ENCODE measurements at places on chromosomes 12 and 14.
A peak's percentile ranks its signal among the peaks of the same experiment; 100 is the strongest.

DNA sequence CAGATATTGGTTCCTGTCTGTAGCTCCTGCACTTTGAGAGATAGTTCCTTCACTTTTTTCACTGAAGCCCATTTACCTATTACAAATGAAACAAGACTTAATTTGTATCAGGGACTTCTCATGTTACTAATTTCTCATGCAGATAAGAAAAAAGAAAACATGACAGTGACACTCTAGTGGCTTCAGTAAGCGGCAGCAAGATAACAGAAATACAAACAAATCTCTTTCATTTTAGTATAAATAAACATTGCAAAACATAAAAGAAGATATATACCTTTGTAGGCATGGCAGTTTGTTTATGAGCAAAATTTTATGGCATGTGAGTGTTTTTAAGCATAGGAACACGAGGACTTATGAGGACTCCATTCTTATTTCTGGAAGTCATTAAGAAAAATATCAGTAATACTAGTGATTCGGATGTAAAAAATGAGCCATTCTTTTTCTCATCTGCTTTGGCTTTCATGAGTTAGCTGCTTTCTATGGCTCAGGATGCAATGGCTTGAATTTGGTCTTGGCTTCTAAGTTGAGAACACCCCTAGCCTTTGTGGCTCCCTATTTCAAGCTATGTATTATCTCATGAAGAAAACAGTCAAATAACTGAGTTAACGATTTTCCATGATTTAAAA, 310.1 kb upstream of the RGS6 start:
- peak; percentile 52 for DNase-seq

- peak; percentile 69 for DNase-seq
Observed at GRCh38 chr12:114476159-114476558, 70.2 kb upstream of the TBX5 start.

GRCh38 chr12:95218150-95219133, 835 bp downstream of the VEZT start:
- peak; percentile 79 for DNase-seq

GRCh38 chr14:80584744-80585505, 356.6 kb downstream of the CEP128 start:
- DNase-seq: peak; percentile 13

DNA sequence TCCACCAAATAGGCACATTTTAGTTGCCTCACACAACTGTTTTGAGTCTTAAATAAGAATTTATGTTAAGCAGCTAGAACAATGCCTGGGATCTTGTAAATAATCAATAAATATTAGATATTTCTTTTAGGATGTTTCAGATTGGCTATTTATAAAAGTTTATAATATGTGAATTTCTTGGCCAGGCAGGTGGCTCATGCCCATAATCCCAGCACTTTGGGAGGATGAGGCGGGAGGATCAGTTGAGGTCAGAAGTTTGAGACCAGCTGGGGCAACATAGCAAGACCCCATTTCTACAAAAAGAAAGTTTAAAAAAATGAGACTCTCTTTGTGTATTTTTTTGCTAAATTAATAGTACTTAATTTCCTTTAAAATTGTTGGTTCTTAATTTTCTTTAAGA, 21.8 kb downstream of the ARG2 start:
- no peak for DNase-seq

- peak; percentile 74 for DNase-seq
Observed at GRCh38 chr14:90644882-90645281, 171.3 kb downstream of the TTC7B start.

DNA sequence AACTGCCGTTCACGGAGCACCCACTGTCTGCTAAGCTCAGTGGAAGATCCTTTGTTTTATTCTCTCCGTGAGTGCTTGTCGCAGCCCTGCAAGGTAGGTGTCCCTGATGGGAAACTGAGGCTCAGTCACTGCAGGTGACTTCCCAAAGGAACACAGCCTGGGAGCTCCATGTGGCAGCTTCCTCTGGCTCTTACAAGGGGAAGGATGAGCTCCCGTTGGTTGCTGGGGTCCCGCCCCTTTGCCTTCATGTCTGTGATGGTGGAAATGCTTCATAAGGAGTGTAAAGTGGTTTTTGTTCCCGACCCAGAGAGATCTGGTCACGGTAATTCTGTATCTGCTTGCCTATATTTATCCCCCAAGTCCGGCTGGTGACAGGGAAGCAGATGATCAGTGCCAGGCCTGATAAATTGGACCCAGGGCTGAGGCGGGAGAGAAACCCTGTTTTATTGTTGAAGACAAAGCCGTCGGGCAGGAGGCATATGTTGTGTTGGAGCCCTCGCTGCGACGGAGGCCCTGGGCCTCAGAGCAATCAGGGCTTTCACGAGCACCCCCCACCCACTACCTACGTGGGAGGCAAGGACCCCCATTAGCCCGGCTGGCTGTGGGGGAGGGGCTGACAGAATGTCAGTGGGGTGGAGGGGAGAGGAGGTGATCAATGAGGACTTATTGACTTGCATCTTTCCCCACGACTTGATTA, 91.9 kb downstream of the KIF26A start:
- DNase-seq: no peak

- DNase-seq: no peak
Observed at GRCh38 chr12:93006471-93007208, 77.5 kb upstream of the EEA1 start.

GRCh38 chr12:54983536-54984101, 943 bp downstream of the TESPA1 start:
- DNase-seq: no peak

DNA sequence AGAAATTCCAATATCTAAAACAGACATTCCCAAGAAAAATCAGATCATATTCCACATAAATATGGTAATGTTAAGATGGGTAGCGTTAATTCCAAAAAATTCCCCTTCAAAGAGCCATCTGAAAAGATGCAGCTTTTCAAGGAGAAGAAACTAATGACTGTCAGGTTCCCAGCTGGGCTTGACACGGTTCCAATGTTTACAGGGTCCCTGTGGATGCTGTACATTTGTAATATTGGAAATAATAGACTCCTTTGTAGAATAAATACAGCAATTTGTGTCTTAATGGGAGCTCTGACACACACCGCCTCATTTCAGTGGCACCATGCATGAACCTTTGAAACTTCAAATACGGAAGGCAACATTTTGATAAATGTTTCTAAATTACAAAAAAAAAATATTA, 140.6 kb downstream of the ITPR2 start:
- no peak for DNase-seq

- peak; percentile 64 for DNase-seq
Observed at GRCh38 chr14:53953828-53954550, 2.6 kb downstream of the BMP4 start.

- no peak for DNase-seq
Observed at GRCh38 chr12:122976648-122976975, 1.6 kb downstream of the OGFOD2 start.

GRCh38 chr12:76568888-76569551, 9.4 kb upstream of the OSBPL8 start:
- no peak for DNase-seq

DNA sequence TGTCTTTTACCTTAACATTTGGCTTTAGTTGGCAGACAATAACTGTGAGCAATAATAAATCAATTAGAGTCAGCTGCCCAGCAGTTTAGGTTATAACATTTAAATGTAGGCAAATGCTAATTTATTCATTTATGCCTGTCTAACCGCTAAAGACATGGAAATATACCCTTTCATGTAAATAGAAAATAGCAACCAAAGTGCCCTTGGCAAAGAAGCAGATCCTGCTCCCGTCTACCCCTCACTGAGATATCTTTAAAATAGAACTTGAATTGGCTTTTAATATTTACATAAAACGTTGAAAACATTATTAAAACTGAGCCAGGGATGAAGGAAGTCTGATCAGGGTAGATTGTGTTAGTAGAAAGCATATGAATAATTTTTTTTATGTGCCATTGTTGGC, 67.3 kb downstream of the ATP23 start:
- no peak for DNase-seq

GRCh38 chr14:104174051-104174450, 35.7 kb downstream of the KIF26A start:
- no peak for DNase-seq

- no peak for DNase-seq
Observed at GRCh38 chr12:100329800-100330199, 27.1 kb upstream of the SLC17A8 start.

DNA sequence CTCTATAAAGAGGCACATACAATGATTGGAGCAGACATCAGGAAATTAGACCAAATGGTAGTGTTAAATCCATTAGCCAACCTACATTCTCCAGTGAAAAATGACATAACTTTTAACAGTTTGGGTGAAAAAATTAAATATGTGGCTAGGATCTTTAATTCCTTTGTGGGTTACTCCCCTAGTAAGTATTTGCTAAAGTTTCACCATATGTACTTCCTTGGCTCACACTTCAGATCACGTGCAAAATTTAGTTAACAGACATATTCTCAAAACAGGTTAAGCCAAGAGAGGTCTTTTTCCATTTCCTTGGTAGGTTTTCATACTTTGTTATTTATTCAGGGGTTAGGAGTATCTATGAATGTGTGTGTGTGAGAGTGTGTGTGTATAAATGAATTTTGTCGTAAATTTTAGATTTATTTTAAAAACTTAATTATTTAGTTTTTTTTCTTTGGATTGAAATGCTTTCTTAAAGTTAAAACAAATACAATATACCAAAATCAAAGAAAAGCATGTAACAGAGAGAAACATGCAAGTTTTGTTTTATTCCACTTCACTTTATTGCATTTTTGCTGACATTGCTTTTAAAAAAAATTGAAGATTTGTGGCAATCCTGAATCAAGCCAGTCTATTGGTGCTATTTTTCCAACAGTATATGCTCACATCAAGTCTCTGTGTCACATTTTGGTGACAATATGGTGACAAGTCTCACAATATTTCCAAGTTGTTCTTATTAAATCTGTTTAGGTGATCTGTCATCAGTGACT, 258.7 kb downstream of the FLRT2 start:
- DNase-seq: no peak

GRCh38 chr14:104343294-104343625, 204.9 kb downstream of the KIF26A start:
- DNase-seq: no peak

GRCh38 chr12:111435661-111436201, 30.0 kb downstream of the SH2B3 start:
- peak; percentile 53 for DNase-seq

DNA sequence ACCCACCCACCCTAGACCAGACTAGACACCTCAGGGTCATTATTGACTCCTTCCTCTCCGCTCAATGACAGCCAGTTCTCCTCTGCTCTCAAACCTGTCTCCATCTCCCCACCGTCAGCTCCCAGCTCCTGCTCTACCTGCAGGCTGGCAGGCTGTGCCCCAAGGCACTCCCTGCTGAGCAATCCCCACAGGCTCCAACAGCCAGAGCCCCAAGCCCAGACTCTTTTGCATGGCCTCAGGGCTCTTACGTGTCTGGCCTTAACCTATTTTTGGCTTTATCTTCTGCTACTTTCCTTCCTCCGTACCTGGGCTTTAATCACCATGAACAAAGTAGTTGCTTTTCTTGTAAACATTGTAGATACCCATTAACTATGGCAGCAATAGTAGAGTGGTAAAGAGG, 162.9 kb upstream of the PRMT8 start:
- no peak for DNase-seq

DNA sequence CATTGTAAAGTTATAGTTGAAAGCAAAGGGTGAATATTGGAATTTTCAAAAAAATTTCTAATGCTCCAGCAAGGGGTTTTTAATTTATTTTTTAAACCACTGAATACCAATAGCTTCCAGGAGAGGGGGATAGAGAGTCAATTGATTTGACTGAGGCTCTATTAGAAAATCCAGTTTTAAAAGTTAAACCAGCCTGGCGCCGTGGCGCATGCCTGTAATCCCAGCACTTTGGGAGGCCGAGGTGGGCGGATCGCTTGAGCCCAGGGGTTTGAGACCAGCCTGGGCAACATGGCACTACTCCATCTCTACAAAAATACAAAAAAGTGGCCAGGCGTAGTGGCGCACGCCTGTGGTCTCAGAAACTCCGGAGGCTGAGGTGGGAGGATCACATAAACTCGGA, 150.1 kb downstream of the SLC38A4 start:
- DNase-seq: peak; percentile 54

GRCh38 chr12:108409481-108409880, 70.4 kb upstream of the CMKLR1 start:
- DNase-seq: no peak

DNA sequence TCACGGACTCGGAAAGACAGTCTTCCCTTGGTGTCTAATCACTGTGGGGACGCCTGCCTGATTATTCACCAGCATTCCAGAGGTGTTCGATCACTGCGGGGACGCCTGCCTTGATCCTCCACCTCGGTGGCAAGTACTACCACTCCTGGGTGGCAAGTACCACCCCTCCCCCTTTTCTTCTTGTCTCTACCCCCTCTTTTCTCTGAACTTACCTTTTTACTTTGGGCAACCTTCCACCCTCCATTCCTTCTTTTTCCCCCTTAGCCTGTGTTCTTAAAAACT, 12.0 kb upstream of the LGMN start:
- DNase-seq: no peak

GRCh38 chr12:111224186-111225066, 144.5 kb downstream of the PHETA1 start:
- DNase-seq: no peak

- no peak for DNase-seq
Observed at GRCh38 chr14:33499687-33500086, 451.2 kb downstream of the EGLN3 start.

DNA sequence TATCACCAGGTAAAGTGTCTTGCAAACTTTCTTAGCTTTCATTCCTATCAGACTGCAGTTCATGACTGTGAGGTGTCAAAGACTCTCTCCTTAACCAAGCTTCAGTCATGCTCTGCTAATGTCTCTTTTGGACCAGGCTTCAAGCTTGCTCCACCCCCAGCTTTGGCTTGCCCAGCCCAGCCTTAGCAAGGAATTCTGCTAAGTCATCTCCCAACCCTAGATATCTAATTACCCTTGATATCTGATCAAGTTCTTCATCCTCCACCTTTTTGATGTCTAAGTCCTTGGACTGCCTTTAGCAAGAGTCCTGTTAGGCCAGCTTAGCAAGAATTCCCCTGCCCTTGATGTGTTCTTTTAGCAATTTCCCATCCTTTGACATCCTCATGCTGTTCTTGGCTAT, 108.9 kb upstream of the FGD4 start:
- DNase-seq: peak; percentile 61

- peak; percentile 85 for DNase-seq
Observed at GRCh38 chr12:67940780-67941243, 48.4 kb upstream of the IFNG-AS1 start.

- DNase-seq: no peak
Observed at GRCh38 chr12:92478692-92479091, 224.1 kb upstream of the PLEKHG7 start.

GRCh38 chr12:57479376-57480115, at the start of gene ARHGAP9:
ARHGAP9 (minus strand) TSS chr12:57479866; CDS start chr12:57479406, 460 bp downstream.
- peak; percentile 41 for DNase-seq

GRCh38 chr14:27660683-27661082, 1062.8 kb upstream of the NOVA1 start:
- no peak for DNase-seq

GRCh38 chr14:95490727-95491451, 25.6 kb downstream of the SYNE3 start:
- DNase-seq: no peak

- no peak for DNase-seq
Observed at GRCh38 chr14:27712364-27712763, 1054.2 kb upstream of the FOXG1 start.

GRCh38 chr14:28407996-28408395, 358.6 kb upstream of the FOXG1 start:
- DNase-seq: no peak

Data from EH (cell line).